KBM-7 (cell line): ENCODE measurements at places on chromosomes 2 and 18.

- DNase-seq = no peak
Observed at GRCh38 chr2:101762451-101763171, 65.1 kb downstream of the MAP4K4 start.

DNA sequence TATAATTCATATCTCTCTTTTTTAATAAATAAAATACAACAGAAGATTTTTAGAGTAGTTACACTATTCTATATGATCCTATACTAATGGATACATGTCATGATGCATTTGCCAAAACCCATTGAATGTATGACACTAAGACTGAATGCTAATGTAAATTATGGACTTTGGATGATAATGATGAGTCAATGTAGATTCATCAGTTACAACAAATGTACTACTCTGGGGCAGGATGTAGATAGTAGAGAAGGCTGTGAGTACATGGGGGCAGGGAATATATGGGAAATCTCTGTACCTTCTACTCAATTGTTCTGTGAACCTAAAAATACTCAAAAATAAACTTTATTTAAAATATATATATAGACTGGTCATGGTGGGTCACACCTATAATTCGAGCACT, 45.6 kb upstream of the NEDD4L start:
- no peak for DNase-seq

GRCh38 chr18:551404-552061, 28.6 kb upstream of the CETN1 start:
- DNase-seq = no peak

DNA sequence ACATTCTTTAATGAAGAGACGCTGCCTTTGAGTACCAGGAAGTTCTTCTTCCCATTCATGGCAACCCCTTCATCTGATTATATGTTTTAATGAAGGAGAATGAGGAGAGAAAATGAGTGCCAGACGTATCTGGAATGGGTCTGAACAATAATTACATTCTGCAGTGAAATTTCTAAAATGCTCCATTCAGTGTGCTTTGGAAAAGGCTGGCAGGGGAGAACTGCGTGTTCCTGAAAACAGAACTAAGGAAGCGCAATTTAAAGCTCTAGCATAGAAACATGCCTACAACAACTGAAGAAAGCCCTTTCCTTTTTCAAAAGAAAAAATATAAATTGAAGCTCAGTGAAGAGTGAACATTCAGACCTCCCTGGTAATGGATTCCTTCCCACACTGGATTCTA, 58.8 kb downstream of the BOD1L2 start:
- no peak for DNase-seq

DNA sequence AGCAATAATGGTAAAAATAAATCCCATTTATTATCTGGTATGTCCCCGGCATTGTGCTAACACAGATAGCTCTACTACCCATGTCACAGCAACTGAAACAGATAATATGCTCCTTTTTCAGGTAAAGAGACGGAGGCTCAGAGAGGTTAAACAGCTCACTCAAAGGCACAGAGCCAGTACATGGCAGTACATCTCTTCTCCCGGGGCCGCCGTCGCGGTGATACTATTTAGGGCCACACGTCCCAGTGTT, 693 bp upstream of the PDK1 start:
- no peak for DNase-seq
